Lower leg skin (tissue), 4 donors: ENCODE measurements at places on chromosomes 13 and 19. TPM values are rescaled to one million over a fixed set of nuclear protein-coding genes. Genes with fewer than 3 reads are reported as not detected.
A peak's percentile ranks its signal among the peaks of the same experiment; 100 is the strongest.

- no peak for DNase-seq
Measured at GRCh38 chr19:29964171-29964570, 22.1 kb downstream of the URI1 start.

DNA sequence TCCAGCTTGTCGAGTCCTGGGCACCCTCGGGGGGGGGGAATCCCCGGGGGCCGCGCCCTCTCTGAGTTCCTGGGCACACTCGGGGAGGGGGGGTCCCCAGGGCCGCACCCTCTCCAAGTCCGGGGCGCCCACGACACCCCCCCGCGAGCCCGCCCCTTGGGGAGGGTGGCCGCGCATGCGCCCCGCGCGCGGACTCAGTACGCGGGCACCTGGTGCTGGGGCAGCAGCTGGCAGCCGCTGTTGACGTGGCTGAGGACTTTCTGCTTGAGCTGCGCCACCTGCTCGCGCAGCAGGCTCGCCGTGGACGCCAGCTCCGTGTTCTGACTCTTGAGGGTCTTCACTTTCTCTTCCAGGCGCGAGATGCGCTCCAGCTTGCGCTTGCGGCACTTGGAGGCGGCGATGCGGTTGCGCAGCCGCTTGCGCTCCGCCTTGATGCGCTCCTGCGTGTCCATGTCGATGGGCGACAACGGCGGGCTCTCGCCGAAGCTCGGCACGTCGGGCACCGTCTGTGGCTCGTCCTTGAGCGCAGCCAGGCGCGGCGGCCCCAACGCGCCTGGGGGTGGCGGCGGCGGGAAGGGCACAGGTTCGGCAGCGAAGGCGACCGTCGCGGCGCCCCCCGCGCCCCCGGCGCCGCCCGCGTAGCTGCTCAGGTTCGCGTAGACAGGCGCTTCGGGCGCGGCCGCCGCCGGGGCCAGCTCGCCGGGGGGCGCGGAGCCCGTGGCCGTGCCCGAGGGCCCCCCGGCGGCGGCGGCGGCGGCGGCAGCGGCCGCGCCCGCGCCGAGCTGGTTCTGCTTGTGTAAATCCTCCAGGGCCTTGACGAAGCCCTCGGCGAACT is 958 bp downstream of the JUND start:
- DNase-seq: peak; percentile 71

DNA sequence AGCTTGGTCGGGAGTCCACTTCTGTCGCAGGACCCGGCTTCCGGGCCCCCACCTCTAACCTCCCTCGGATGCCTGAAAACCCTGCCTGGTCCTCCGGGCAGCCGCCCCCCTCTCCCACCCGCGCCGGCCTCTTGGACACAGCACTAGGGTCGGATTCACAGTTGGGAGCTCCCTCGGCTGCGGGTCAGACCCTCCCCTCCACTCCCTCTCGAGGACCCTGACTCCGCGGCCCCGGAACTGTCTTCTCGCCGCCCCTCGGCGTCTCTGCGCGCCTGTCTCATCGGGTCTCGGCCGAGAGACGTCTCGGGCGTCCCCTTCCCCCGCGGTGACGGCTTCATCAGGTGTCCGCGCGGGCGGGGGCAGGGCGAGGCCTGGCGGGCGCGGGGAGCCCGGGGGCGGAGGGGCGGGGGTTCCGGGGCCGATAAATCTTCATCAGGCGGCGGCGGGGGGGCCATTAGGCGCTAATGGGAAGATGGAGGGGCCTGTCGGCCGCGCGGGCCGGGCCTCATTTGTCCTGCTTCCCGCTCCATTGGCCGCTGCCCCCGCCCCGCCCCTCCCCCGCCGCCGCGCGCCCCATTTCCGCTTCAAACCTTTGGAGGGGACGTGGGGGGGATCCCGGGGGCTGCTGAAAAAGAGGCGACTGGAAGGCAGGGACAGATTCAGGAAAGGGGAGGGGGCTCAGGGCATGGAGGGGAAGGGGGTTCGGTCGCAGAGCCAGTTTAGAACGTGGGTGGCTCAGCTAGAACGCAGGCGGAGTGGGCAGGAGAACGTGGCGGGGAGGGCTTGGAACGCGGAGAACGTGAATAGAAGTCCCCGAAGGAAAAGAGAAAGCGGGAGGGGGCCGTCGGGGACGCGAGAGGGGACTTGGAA is 11.8 kb upstream of the ERFL start:
- DNase-seq: no peak

GRCh38 chr13:31982540-31982939 is 49.0 kb upstream of the FRY start:
- peak; percentile 80 for DNase-seq

DNA sequence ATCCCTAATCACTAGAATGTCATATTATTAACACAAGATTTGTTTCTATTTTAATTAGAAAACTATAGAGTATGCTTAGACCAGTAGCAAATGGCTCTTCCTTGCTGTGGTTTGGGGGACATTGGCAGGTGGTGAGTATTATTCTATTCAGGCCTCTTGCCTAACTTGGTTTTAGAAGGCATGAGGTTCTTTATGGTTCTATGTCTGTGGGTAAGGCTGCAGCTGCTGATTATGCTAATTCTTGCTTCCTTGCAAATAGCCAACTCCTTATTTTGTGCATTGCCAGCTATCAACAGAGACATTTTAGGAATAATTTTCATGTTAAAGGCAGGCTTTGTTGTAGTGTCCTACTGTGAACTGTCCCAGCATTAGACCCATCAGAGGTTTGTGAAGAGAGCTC is 1344.9 kb downstream of the UQCRFS1 start:
- DNase-seq: no peak

DNA sequence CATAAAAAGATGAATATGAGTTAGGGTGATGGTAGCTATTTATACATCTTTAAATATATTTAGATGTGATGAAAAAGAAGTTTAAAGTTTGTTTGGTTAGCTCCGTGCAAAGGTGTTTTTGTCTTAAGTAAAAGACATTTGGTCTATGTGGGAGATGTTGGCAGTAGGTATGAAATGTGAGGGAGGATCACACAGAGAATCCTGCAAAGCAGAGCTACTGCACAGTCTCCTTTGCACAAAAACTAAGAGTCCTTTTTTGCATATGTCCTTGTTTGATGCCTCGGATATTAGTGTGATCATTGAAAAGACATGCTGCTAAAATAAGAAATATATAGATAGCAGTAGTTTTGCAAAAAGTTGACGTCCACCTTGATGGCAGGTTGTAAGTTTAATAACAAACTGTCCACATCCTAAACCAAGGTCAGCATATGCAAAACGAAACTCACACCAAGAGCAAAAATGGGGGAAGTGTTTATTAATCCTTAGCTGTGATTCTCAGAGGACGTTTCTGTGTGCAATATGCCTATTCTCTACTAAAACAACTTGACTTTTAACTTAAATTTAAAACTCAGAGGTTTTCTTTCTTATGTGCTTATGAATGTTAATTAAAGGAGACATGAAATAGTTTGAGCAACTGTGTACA is 870.1 kb downstream of the PCDH9 start:
- no peak for DNase-seq

GRCh38 chr19:9205501-9206113 is 13.8 kb downstream of the OR7D4 start:
- DNase-seq: peak; percentile 91

- peak; percentile 80 for DNase-seq
Measured at GRCh38 chr19:46180701-46181387, 32.8 kb downstream of the IGFL2 start.

- no peak for DNase-seq
Measured at GRCh38 chr13:25300861-25301346, 521 bp upstream of the NUP58 start.

DNA sequence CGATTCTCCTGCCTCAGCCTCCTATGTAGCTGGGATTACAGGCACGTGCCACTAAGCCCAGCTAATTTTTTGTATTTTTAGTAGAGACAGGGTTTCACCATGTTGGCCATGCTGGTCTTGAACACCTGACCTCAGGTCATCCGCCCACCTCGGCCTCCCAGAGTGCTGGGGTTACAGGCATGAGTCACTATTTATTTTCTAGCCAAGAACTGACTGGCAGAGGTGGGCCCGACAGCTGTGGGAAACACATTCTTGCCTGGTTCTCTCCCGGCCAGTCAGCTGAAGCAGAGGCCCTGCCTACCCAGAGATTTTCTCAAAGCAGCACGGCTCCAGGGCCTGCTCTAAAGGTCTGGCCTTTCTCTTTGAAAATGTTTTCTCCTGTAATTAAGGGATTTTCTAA is 108.0 kb downstream of the KCTD15 start:
- peak; percentile 21 for DNase-seq

DNA sequence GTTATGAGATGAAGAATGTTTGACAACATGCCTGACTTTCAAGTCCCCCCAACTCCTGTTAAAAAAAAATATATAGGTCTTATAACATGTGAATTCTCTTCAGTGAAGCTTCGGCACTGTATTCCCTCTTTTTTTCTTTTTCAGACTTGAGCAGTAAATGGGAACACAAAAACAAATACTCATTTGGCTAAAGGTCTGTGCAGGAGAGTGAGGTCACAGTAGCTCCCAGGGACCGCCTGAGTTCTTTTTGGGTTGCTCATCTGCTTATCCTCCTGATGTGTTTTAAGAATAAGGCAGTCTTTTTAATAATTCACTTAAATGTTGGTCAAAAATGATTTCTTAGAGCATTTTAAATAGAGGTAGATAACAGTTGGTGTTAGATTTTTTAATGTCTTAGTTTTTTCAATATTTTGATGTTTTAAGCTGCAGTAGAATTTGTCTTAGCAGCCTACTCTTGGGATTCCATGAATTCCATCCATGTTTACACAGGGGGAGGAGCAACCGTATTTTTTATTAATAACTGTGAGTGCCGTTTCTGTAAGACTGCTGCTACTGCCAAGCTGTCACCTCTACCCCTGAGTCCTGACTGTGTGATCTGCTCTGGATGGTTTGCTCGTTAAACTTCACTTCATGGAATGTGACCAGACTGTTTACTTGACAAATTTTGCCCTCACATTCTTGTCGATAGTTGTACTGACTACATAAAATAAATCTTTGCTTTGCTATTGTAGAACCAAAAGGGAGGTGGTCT is 14.9 kb downstream of the HNRNPM start:
- no peak for DNase-seq

DNA sequence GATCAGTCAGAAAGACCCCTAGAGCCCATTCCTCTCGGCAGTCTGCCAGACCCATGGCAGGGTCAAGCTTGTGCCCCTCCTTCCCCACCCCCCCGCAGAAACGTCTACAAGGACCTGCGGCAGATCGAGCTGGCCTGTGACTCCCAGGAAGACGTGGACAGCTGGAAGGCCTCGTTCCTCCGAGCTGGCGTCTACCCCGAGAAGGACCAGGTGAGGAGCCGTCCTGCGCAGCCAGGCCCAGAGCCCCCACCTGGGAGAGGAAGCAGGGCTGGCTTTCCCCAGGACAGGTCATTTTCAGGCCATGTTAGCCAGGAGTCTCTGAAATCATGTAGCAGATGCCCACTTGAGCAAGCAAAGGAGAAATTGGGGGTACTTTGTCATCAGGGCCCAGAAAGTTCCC is 12.3 kb downstream of the TMED1 start:
- no peak for DNase-seq

GRCh38 chr19:8252922-8253589 is 43.9 kb downstream of the CERS4 start:
- DNase-seq: peak; percentile 95

DNA sequence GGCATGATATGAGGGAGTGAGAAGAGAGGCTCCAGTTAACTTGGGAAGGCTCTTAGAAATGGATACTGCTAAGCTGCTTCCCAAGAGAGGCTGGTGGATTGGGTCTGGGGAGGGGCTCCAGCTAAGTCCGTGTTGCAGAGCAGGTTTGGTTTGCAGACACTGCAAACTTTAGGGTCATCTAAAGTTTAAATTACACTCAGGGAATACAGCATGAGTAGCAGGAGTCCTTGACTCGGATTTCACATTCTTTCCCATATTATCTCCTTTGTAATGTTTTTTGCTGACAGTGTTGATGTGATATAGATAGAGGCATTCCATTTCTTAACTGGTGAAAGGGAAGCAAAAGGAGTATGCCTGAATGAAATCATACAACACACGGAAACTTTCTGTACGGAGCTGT is 31.9 kb downstream of the SGCG start:
- no peak for DNase-seq

- no peak for DNase-seq
Measured at GRCh38 chr13:66546534-66547379, 683.4 kb downstream of the PCDH9 start.

DNA sequence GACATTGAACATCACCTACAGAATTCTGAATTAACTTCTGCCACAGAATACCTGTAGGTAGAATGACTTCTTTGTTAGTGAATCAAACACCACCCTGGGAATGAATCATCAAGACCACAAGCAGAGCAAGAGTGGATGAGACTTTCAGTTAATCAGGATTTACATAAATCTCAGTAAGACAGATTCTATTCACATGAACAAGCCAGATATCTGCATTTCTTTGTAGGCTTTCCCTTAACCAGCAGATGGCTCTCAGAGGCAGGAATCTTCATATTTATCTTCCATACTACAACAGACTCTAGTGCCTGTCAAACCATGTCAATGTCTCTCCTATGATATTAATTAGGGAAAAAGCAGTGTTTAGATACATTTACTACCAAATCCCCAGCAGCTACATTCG is 412.1 kb downstream of the KLF12 start:
- DNase-seq: no peak

DNA sequence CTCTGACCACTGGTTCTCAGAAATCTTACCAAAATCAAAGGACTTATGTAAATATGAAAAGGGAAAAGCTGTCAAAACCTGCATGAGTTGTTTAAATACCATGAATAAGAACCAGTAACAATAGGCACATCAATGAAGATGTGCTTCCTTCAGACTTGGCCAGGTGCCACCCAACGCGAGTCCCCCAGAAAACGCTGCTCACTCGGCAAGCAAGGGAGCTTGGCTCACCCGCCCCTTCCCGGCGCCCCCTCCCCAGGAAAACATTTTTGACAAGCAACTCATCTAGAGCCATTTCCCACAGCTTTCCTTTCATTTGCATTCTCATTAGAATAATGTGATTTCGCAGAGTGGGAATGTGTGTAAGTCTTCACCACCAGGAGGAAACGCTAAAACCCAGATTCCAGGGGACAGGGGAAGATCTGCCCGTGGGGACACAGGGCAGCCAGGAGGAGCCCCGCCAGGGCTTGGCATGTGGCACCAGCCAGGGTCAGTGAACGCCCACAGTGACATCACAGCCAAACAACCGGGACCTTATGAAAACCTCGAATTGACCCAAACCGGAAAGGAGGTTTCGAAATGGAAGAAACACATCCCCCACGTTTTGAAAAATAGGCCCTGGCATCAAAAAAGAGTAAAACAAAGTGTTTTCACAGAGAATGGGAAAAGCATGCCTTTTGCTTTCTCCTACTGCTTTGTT is 366.2 kb upstream of the TSHZ3 start:
- DNase-seq: no peak

- no peak for DNase-seq
Measured at GRCh38 chr13:93552596-93552995, 326.0 kb downstream of the GPC6 start.

GRCh38 chr19:42126574-42126973 is 5.7 kb downstream of the POU2F2 start:
- no peak for DNase-seq

CD70 gene
- total RNA-seq: not detected

GNA15 gene
- total RNA-seq: 76.5 TPM

MEIOSIN gene
- not detected for total RNA-seq

AP1M2 gene
- total RNA-seq: 63.9 TPM

ZNF154 gene
- total RNA-seq: 0.74 TPM

ICAM5 gene
- 0.20 TPM for total RNA-seq
